ENCODE measurements at places on chromosomes 16 and 17.
A peak's percentile ranks its signal among the peaks of the same experiment; 100 is the strongest.

GRCh38 chr16:1474082-1474795, 589 bp downstream of the CLCN7 start:
- DNase-seq: no peak

GRCh38 chr16:85195900-85196772, 83.9 kb upstream of the CIBAR2 start:
- DNase-seq: no peak

- DNase-seq: no peak
Observed at GRCh38 chr16:1870365-1871082, 1.4 kb downstream of the MEIOB start.

DNA sequence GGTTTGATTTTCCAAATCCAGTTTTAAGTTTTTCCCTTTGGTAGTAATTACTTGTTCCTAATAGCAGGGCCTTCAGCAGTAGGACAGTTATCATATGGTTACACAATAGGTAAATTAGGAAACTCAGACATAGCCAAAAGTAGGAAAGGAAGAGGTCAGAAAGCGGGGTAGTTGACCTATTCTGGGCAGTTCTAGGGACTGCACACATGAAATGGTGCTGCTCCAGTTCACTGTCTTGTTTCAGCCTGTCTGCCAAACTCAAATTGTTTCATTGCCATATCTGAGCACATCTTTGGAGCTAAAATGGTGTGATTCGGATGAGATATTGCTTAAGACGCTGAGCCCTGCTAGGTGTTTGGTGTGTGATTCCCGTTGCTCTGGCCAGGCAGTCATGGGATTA, 56.7 kb downstream of the TANGO6 start:
- DNase-seq: no peak

DNA sequence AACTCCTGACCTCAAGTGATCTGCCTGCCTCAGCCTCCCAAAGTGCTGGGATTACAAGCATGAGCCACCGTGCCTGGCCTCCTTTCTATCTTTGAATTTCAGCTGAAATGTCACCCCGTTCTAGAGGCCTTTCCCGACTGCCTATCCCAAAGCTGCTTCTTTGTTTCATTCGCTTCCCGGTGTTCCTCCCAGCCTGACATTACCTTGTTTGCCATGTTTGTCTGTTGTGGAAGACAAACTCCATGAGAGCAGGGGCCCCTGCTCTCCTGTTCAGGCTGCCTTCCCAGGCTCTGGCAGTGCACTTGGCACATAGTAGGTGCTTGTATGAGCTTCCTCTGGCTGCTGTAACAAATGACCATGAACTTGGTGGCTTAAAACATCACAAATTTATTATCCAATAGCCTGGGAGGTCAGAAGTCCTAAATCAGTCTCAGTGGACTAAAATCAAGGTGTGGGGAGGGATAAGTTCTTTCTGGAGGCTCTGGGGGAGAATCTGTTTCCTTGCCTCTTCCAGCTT, 2.6 kb upstream of the CCL22 start:
- DNase-seq: no peak

DNA sequence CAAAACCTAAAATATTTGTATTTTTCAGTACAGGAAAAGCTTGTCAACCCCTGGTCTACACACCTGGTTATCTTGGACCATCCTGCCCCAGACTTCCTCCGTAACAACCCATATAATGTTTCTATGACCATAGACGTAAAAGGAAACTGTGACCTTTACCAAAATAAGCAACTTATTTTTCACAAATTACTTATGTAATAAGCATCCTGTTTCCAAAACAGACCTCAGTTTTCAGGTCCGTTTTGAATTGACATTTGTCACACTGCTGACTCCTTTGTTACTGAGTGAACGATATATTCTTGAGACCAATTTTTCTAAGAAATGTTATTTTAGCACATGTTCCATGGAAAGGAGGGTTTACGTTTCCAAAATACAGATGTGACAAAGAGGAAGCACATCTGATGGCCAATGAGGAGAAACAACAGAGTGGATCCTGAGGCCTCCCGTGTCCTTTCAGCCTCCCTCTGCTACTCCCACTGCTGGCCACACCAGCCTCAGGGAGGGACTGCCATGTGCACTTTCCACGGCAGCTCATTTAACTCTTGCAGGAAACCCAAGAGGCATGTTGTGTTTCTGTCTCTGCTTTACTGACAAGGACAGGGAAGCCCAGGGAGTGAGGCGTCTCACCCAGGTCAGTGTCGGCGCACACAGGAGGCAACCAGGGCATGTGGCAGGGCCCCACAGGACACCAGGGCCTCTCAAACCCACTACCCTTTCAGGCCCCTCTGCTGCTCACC, 20.1 kb upstream of the ALDH3A1 start:
- no peak for DNase-seq

DNA sequence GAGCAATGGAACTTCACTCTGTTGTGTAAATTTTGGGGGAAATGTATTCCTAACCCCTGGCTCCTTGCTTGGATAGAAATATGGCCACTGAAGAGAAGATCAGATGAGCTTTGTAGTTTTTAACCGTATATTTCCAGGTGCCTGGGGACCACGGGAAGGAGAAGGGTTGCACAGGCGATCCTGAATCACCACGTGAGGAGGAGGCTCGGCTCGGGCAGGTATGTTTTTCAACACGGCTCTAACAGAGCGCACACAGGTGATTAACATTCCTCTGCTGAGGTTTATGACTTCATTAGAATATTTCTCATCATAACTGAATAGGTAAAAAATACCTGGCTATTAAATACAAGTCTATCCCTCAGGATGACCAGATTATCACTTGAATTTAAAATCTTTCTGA, 495.0 kb upstream of the ZFHX3 start:
- no peak for DNase-seq

GRCh38 chr17:49132317-49132698, 261 bp upstream of the B4GALNT2 start:
- DNase-seq: no peak

GRCh38 chr17:49699966-49700575, 7.7 kb downstream of the SLC35B1 start:
- DNase-seq: no peak

DNA sequence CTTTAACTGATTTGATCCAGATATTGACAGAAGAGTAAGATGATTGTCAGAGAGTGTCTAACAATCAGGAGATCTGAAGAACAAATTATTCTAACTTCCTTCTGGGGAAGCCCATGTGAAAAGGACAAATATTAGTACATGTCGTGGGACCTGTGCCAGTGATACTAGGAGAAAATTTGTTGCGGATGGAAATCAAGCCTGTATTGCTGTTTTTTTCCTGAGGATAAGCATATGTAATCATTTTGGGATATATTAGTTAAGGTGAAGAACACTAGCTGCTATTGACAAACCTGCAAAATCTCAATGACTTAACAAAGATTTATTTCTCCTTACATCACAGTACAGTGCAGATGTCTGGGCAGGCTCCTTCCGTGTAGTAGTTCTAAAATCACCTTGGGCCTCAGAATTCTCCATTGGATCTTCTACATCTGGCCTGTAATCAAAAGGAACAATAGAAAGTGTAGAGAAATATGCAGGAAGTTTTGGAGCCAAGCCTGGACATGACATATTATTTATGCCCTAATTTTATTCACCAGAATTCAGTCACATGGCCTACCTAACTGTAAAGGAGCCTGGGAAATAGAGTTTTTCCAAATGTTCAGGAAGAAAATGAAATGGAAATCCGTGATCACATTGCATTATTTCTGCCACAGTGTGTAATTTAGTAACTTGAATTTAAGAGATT, 58.3 kb downstream of the CYB561 start:
- DNase-seq: no peak

DNA sequence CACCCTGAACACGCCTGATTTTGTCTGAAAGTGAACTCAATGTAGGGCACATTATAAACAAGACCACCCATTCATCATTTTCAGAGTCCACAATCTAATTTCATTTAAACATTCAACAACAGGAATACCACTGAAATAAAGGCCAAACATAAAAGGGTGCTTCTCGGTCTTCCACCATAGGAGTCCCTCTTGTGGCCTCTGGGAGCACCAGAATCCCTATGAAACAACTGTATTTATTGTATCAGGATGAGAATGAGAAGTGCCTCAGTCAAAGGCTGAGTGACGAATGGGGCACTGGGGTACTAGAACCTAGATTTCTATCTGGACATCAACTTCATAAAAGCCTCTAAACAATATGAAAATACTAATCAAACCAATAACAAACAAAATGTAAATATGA, 40.4 kb downstream of the NXPH3 start:
- DNase-seq: no peak

GRCh38 chr17:27461192-27461859, 5.1 kb downstream of the KSR1 start:
- no peak for DNase-seq

DNA sequence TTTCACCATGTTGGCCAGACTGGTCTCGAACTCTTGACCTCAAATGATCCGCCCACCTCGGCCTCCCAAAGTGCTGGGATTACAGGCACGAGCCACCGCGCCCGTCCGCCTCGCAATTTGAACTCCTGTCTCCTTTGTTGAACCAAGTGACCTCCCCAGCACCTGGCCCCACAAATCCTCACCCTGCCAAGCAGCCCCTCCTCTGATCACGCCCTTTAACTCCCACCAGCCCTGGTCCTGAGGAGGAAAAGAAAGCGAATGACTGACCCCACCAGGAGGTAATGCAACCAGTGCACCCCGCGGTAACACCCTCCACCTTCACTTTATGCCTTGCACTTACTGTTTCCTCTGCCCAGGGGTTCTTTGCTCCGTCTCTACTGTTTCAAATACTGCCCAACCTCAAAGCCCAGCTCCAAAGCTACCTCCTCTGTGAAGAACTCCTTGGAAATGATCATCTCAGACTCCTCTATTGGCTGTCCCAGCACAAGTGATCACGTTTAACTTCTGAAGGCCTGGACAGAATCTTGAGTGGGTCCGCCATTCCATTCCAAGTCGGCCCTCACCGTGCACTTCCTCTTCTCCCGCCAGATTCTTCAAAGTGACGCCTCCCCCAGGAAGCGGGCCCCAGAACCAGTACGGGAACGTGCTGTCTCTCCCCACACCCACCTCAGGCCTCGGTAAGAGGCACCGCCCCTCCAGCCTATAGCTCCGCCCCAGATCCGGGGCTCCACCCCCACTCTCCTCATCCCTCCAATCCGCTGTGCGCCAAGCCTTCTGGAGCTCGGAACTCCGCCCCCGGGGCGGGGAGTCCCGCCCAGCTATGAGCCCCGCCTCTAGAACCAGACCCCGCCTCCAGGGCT, 4.4 kb downstream of the CD19 start:
- DNase-seq: peak; percentile 34

DNA sequence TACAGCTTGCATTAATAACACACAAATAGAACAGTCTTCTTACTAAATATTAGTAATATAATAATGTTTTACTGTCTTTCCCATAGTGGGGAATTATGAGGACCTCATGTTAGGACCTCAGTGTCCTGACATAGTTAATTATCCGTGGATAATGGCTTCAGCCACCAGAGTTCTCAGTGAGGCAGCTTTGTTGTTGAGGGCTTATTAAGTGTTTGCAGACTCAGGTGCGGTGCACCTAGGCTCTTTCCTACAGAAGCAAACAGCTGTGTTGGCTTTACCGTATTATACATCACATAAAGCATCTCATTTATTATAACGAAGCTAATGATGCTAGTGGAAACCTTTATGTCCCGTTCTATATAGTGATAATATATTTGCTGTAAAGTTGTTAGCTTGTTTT, 246.7 kb downstream of the FTO start:
- no peak for DNase-seq

DNA sequence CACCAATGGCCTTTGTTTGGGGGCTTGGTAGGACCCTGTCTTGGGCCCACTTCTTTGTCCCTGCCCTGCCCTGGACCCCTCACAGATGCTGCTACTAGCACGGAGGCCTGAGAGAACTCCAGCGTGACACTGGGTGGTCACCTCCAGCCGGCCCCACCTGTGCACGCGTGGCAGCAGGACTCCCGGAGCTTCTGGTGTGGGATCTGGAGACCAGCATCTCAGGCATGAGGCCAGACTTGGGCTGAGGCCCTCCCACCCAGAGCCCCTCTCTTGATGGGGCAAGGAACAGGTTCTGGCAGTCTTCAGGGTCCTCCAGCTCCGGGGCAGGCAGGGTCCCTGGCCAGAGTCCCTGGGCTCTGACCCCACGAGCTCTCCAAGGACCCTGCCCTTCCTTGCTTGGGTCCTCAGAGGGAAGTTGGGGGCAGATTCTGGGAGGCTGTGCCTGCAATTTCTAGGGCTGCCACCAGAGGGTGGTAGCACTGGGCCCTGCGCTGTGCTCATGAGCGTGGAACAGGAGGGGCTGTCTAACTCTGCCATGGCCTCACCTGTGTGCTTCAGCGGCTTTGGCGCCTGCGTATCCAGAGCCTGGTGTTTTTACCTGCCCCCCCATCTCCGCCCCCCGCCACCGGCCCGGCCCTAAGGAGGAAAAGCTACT, 3.1 kb upstream of the BAIAP3 start:
- no peak for DNase-seq

DNA sequence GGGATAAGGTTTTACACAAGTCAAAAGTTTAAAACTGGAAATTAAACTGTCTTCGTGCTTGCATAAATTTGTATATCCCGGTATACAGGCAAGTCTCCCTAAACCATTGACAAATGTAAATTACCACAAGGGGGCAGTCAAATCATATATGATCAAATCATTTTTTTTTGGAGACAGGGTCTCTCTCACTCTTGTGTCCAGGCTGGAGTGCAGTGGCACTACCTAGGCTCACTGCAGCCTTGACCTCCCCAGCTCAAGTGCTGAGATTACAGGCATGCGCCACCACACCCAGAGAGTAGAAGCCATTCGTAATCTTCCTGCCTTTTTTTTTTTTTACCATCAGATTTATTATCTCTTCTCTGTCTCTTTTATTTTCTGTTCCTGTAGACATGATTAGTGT, 18.5 kb downstream of the TOP2A start:
- DNase-seq: no peak

GRCh38 chr17:76727745-76728456, 1.3 kb downstream of the METTL23 start:
- DNase-seq: no peak

GRCh38 chr16:5444189-5444588, 346.6 kb upstream of the EEF2KMT start:
- DNase-seq: no peak

GRCh38 chr17:68711858-68712257, 110.7 kb upstream of the FAM20A start:
- DNase-seq: no peak

DNA sequence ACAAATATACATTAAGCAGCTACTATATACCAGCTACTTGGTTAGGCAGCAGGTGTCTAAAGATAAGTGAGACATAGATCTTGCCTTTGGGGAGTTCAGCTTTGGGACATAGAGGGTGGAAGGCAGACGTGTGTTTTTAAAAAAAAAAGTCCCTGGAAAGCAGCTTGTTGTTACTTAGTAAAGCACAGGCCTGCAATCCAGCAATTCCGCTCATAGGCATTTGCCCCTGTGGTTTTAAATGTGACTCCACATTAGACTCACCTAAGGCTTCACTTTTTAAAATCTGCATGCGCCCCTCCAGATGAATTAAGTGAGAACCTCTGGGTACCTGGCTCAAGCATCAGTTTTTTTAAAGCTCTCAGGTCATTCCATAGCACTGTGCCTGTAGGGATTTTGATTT, 7.2 kb upstream of the MLYCD start:
- DNase-seq: no peak

DNA sequence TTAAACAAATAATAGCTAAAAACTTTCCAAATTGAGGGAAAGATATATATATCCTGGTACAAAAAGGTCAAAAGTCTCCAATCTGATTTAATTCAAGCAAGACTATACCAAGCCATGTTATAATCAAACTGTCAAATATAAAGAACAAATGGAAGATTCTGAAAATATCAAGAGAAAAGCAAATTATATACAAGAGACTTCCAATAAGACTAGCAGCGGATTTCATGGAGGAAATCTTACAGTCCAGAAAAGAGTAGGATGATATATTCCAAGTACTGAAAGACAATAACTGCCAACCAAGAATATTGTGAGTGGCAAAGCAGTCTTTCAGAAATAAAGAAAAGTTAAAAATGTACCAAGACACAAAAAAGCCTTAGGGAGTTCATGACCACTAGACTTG, 102.2 kb downstream of the CEP112 start:
- DNase-seq: no peak

Measured in anterior cingulate cortex (tissue), 58 donors.